ENCODE measurements at places on chromosomes 3 and 15.

- no peak for DNase-seq
Measured at GRCh38 chr15:76644646-76645045, 260.5 kb downstream of the SCAPER start.

- DNase-seq = no peak
Measured at GRCh38 chr3:188310270-188310710, 156.3 kb downstream of the LPP start.

DNA sequence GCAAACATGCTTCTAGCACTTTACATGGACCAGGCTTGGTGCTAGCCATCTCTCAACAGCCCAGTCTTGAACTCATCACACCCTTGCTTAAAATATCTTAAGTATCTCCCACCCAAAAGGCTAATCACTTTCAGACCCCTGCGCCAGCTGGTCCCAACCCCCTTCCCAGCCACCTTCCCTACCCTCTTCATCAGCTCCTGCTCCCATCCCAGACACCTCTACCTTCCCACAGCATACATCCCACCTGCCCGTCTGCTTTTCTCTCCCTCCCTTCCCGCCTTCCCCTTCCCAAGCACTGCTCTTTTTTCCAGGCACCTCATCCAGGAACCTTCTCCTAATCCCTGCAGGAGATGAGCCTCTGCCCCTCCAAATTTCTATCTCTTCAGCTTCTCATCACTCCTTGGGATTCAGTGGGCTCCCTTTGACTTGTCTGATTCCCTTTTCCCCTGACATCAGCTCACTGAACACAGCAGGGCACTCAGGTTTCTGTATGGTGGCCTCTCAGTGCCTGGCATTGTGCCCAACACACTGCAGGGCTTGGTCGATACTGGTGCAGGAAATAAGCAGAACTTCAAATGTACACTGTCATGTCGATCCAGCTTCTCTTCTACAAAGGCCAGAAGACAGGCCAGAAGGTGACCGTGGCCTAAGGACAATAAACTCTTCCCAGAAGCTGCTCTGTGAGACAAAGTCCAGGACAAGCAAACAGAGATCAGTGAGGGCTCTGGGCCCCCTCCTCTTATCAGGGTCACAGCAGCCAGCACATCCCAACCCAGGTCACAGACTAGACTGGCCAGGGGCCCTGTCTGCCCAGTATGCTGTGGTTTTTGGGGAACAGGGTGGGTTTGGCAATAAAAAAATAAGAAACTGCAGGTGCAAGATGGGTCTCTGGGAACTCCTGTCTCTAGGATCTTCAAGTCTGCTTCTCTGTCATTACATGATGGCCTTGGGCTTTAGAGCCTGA lies 2.2 kb upstream of the ITIH1 start:
- no peak for DNase-seq

DNA sequence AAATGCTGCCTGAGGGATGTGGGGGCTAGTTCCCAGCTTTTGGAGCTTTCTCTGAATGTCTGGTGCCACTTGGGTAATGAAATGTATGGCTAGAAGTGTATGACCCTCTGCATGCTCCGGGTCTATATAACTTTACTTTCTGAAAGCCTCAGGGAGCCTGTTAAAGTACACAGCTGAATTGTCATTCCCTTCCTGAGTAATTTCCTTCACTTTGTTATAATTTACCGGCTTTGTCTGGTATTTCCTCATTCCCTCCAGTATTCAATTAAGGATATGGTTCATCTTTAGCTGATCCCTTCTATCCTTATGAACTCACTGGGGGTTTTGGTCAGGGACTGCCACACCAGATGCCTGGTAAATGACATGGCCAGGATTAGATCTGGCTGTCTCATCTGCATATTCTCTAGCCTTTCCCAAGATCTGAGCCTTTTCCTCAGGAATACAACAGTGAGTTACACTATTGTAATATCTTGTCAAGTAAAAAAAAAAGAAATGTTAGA lies 620.3 kb downstream of the ZPLD1 start:
- no peak for DNase-seq

DNA sequence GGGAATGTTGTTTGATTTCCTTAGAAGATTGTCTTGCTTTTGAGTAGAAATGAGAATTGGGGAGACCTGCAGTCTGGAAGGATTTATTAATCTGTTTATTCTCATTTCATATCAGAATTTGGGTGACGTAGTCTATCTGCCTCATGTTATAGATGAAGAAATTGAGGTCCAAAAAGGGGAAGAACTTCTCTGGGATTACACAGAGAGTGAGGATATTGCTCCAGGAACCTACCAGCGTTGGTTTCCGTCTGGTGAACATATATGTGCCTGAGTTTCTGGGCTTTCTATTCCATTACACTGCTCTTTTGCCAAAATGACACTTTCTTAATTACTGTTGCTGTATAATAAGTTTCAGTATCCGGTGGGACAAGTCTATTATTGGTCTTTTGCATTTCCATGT lies 51.8 kb downstream of the CTDSPL start:
- no peak for DNase-seq

DNA sequence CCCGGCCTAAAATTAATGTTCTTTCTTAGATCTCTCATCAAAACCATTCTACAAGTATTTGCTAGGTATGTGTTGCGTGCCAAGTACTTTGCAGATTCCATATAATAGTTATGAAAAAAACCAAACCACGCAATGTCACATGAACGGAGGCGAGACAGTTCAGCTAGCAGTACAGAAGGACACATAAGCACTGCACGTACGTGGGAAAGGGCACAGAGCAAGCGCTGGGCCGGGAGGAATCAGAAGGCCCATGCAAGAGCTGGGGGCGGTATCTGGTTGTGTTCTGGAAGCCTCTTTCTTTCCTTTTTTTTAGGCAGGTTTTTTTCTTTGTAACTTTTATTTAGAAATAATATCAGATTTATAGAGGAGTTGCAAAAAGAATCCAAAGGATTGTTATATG lies 11.3 kb downstream of the PDIA5 start:
- no peak for DNase-seq

GRCh38 chr3:182325213-182325950 lies 467.9 kb upstream of the ATP11B start:
- DNase-seq = no peak

DNA sequence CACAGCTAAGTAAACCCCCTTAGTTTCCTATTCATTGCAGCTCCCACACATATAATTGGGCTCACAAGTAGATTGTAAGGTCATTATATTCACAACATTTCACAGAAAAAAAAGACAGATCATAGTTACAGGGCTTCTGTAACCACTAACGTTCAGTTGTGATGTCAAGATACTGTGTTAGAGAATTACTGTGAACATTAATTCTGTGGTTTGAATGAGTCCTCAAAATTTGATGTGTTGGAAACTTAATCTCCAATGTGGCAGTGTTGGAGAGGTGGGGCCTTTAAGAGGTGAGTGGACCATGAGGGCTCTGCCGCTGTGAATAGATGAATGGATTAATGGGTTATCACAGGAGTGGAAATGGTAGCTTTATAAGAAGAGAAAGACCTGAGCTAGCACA lies 21.3 kb downstream of the GRK7 start:
- no peak for DNase-seq

GRCh38 chr3:44242721-44243120 lies 1.0 kb downstream of the TOPAZ1 start:
- no peak for DNase-seq

DNA sequence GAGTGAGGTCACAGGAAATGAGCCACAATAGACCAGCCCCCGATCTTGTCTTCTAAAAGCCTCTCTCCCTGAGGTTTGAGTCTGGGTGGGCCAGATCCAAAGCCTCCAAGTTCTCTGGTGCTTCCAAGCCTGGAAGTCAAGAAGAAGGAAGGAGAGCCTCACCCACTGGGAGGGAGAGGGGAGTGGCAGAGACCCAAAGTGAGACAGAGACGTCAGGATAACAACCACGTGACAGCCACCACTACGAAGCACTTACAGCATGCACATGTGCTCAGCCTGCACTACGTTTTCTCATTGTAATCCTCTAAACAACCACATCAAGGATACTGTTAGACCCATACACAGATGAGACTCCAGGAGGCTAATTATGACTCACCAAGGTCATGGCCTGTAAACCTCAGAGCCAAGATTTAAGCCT lies 197.3 kb upstream of the LINGO1 start:
- DNase-seq = no peak

DNA sequence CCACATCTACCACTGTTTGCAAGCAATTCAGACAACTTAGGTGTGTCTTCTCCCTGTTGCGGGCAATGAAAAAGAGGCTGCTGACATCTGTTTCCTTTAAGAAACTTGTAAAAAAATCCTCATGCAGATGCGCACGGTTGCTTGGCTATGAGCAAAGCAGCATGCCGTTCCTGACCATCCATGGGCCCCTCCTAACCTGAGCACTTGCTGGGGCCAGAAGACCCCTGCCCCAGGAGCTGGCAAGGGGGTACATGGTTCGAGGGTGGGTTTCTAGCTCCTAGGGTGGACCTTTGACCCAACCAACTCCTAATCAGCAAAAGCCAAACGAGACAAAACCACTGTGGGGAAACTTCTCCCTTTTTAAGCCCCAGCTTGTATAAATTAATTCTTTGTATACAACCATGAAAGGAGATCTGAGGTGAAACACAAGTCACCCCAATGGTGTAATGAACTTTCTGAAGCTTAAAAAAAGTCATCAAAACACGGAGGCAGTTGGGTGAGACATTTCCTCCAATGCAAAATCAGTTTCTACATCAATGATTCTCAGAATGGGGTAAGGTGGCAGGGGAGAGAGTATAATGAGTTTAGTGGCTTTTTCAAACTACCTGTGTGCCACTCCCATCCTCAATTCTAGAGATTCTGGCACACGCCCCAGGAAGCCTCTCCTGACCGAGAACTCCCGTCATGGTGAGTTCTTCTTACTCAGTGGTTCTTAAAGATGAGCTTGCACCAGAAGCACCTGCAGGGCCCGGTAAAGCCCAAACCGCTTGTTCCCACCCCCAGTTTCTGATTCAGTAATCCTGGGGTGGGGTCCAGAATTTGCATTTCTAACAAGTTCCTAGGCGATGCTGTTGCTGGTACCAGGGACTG lies 44.1 kb downstream of the CPN2 start:
- peak; percentile 63 for DNase-seq

DNA sequence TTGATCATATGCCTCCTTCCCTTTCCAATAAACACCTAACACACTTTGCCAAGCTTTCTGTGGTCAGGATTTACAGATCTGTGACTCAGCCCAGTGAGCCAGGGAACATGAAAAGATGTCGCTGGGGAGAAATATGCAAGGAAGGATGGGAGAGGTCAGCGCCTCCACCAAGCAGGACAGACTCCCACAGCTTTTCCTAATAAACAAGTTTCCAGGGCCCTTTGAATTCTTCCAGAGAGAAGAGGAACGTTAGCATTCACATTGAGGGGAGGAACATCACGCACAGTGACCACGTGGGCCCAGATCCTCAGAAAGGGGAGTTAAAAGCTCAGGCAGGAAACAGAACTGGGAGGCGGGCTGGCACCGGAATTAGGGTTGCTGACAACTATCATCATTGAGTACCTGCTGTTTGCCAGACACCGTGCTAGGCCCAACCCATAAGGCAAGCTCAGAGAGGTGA lies 33.3 kb upstream of the MRPS22 start:
- DNase-seq = no peak

DNA sequence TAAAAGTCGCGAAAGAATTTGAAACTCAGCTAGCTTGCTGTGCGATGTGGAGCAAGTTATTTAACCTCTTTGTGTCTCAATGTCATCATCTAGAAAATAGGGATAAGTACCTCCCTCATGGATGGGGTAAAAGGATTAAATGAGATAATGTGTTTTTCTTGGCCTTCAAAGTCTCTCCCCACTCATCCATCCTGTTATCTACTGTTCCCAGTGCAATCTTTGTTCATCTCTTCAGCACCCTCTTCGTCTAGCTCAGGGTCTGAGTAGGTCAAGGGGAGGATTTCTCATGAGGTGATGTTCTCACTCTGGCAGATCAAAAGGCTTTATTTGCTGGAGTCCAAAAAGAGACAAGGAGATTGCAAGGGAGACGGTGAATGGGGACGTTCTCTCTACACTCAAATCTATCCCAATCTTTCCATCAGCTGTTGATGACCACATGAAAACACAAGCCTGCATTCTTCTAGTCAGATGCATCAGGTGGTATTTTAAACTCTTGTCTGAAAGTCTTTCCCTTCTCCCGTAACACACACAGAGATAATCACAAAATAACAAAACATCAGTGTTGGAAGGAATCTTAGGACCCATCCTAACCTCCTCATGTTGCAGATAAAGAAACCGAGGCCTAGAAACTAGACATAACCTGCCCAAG lies 1.3 kb downstream of the MESD start:
- DNase-seq = no peak

GRCh38 chr3:127222664-127223063 lies 29.7 kb downstream of the PRR23E start:
- no peak for DNase-seq

- peak; percentile 1 for DNase-seq
Measured at GRCh38 chr3:38567498-38567897, 71.4 kb downstream of the EXOG start.

DNA sequence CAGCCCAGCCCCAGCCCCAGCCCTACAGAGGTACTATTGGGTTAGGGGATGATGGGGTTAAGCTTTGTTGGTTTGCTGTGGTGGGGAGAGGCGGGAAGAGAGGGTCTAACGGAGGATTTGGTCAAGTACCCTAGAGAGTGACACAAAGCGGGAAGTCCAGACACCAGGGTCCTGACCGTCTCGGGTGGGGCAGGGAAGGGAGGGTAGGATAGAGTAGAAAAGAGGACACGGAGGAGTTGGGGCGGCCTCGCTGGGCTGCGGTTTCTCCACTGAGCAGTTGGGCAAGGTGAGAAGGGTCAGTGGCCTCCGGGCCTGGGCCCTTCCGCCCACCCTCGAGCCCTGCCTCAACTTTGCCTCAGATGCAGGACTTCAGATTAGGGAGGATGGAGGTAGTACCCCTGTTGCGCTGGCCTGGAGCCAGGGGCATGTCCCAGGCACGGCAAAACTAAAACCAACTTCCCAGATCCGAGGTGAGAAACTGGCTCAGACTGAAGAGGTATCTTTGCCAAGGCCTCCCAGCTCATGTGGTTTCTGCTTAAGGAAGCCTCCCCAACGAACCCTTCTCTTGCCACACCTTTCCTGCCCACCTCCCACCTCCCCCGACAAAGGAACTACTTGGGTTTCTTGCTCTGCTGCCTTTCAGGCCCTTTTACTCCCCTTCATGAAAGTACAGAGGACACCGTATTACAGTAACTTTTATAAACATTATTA lies 551 bp downstream of the PML start:
- peak; percentile 36 for DNase-seq

DNA sequence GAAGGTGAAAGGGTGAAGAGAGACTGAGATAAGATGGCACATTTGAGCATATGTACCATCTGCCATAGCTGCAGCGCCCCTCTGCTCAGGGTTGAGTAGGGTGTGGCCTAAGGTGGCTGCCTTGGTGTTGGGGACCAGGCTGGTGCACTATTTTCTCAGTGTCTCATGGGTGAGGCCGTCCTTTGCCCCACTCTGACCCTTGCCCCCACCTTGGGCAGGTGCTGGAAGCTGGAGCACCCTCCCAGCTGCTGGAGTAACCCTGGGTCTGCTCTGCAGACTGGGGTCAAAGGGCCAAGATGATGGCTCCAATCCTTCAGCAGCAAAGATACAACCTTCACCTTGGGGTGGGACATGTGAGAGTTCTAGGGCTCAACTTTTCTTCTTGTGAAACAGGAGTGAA lies 69.2 kb downstream of the DAPK2 start:
- no peak for DNase-seq

- DNase-seq = peak; percentile 99
Measured at GRCh38 chr15:92809064-92809879, 90.9 kb upstream of the CHD2 start.

GRCh38 chr15:33735637-33736247 lies 232.6 kb upstream of the CHRM5 start:
- peak; percentile 23 for DNase-seq
